Heart right ventricle (tissue), 16 donors: ENCODE measurements at places on chromosomes 3 and 15.

DNA sequence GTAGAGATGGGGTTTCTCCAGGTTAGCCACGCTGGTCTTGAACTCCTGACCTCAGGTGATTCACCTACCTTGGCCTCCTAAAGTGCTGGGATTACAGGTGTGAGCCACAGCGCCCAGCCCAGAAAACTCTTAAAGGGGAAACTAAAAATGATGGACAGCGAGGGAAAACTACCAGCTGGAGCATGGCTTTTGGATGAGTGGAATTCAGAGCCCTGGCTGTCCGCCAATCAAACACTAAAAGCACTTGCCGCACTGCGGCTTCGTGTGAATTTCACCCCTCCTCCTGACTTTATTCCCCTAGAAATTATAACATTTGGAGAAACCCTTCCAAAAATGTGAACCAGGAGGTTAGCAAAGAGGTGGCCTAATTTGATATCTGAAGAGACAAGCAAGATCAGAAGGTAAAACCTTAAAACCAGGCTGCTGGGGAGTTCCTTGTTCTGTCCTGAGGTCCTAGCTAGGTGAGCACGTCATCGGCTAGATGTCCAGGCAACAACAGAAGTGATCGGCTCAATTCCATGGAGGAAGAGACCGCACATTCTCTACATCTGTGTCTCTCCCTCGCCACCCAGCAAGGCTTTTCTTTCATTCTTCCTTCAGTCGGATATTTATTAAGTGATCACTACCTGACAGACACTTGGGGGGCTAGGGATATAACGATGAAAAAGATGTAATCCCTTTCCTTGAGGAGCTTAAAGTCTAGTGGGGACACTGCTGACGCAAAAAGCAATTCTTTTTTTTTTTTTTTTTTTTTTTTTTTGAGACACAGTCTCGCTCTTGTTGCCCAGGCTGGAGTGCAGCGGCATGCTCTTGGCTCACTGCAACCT is 1.7 kb downstream of the TM4SF19 start:
- no peak for DNase-seq

- DNase-seq, result no peak
Measured at GRCh38 chr15:81060470-81060869, 59.7 kb downstream of the TLNRD1 start.

DNA sequence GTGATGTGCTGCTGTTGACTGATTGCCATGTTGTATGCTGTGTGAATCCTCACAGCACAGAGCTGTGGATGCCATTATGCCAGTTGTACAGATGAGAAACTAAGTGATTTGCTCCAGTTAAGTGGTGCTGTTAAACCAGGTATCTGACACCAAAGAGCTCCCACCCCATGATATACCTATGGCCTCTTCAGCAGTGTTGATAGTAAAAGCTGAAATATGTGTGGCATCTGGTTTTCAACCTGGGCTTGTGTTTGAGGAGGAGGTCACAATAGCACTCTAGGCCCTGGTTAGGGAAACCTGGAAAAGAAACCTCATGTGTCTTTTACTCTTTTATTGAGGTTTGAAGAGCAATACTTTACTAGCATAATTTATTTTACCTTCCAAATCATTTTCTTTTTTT is 21.4 kb downstream of the RAD54L2 start:
- DNase-seq, result no peak

DNA sequence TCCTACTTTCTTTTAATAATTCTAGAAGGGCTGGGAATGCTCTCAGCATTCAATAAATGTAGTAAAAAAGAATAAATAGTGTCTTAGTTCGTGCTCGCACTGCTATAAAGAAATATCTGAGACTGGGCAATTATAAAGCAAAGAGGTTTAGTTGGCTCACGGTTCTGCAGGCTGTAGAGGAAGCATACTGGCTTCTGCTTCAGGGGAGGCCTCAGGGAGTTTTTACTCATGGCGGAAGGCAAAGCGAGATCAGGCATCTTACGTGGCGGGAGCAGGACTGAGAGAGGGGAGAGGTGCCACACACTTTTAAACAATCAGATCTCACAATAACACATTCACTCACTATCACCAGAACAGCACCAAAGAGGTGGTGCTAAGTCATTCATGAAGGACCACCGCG is 103.0 kb upstream of the UBE2E2 start:
- DNase-seq, result no peak

GRCh38 chr3:4149296-4149695 is 153.9 kb upstream of the SETMAR start:
- DNase-seq, result no peak

GRCh38 chr3:10925436-10926255 is 66.9 kb upstream of the SLC6A1 start:
- DNase-seq, result no peak

DNA sequence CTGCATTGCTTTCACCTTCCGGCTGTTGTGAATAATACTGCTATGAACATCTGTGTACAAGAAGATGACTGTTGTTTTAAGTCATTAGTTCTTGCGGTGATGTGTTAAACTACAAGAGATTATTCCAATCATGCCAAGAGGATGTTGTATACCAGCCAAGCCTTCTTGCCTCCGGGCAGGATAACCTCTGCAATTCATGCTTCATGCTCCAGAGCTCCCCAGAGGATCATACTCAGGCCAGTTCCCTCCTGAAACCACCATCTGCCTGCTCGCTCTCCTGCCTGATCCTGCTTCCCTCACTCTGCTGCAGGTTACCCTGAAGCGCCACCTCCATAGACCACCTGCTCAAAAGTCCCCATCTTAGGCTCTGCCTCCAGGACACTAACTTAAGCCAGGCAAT is 187.1 kb upstream of the PROK2 start:
- DNase-seq, result no peak

GRCh38 chr3:127366383-127366782 is 78.5 kb upstream of the PRR20G start:
- DNase-seq, result no peak

DNA sequence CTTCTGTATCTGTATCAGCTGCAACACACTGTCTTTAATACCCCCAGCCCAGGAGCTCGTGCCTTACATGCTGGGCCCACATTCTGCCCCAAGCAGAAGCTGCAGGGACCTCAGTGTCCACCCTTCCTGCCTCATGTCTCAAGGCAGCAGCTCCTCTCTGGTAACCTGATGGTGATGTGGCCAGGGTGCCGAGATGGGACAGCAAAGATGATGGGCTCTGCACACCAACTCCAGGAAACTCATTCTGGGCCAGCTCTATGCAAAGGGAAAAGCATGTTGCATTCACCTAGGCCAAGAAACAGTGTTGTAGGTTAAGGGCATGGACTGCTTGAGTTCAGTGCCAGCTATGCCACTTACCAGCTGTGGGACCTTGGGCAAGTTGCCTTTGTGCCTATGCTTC is 79.5 kb upstream of the PRR23C start:
- no peak for DNase-seq

GRCh38 chr3:154540950-154541604 is 111.1 kb upstream of the GPR149 start:
- DNase-seq, result no peak

GRCh38 chr3:193928354-193929209 is 207.4 kb upstream of the HES1 start:
- DNase-seq, result no peak

DNA sequence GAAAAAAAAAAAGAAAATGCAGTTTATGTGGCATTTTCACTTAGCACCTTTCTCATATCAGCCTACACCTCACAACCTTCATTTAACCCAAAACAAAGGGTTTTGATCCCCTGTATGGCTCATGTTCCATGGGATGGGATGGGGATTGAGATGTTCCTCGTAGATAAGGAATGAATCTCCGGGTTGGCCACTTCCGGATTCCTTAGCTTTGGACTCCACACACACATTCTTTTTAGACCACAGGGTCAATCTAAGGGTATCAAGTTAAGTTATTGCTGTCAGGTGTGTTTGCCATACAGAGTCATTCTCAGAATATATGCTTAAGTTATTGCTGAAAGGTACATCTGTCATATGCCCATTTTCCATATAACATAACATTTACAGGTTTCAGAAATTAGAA is 301.4 kb upstream of the TGFBR2 start:
- DNase-seq, result no peak
